Islet precursor cell (in vitro differentiated cells): ENCODE measurements at places on chromosomes 7 and 10.

- DNase-seq = no peak
Observed at GRCh38 chr7:82164813-82165212, 278.8 kb downstream of the CACNA2D1 start.

GRCh38 chr10:11993834-11994468, 48.7 kb downstream of the UPF2 start:
- no peak for DNase-seq

DNA sequence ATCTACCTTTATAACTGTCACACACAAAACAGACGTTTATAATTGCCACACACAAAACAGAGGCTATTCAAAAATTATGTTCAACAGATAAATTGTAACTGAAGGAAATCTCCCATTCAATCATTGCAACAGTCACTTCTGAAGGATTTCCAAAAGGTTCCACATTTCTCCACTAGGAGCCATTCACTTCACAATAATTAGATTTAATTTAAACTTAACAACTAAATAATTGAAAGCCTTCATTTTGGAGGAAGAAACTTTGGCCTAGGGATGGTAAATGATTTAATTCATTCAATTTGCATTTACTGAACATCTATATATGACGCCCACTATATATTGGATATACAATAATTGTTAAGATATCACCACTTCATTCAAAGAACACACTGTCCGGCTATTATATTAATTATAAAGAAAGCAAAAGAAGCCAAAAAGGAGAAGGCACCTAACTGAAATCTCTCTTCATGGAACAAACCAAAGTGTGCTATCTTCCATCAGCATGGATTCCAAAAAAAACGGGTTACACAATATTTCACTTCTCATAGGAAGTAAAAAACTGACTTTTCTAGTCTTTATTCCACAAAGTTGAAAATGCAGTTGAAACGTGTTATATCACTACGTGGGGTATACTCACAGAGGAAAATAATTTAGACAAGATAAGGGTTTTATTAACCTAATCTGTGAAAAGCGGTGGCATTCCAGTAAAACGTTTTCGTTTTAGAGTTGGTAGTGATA, 1.7 kb downstream of the ATAD1 start:
- DNase-seq = no peak

DNA sequence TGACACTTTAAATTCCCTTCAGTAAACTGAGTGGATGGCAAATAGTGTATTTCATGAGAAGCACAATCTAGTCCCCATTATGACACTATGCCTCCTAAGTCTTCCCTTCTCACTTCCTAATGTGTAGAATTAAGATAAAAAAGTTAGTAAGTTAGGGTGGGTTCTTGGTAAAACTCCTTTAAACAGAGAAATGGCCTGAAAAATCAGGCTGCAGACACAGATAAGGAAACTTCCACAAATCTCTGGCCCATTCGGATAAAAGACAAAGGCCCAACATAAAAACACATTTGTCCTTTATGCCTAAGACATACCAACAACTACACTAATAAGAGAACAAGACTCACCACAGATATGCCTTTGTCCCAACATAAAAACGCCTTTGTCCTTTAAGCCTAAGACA, 21.5 kb downstream of the AKR1C8 start:
- DNase-seq = no peak

- no peak for DNase-seq
Observed at GRCh38 chr10:99770408-99771045, 11.9 kb upstream of the ABCC2 start.

- DNase-seq = peak; percentile 51
Observed at GRCh38 chr10:104339469-104340110, 1.3 kb upstream of the ITPRIP start.

- peak; percentile 73 for DNase-seq
Observed at GRCh38 chr10:98331885-98332284, 63.9 kb upstream of the LOXL4 start.

GRCh38 chr7:80312139-80312661, 177.6 kb downstream of the GNAI1 start:
- DNase-seq = no peak

- no peak for DNase-seq
Observed at GRCh38 chr10:71059054-71059818, 153.1 kb upstream of the UNC5B start.

DNA sequence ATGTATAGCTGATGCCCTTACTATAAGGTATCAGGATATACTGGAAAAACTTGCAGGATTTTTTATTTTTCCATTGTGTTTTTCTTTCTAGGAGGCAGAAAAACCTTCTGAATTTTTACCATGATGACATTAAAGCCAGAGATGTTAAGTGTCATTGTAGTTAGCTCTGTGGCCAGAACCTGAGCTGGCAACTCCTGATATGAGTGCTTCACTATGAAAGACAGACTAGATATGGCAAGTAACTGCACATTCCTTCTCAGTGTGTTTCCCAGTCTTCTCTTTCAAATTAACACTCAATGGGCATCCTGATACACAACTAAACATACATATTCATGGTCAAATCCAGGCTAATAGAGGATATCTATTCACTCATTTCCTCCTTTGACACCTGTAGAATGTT, 166.2 kb downstream of the CTTNBP2 start:
- no peak for DNase-seq

DNA sequence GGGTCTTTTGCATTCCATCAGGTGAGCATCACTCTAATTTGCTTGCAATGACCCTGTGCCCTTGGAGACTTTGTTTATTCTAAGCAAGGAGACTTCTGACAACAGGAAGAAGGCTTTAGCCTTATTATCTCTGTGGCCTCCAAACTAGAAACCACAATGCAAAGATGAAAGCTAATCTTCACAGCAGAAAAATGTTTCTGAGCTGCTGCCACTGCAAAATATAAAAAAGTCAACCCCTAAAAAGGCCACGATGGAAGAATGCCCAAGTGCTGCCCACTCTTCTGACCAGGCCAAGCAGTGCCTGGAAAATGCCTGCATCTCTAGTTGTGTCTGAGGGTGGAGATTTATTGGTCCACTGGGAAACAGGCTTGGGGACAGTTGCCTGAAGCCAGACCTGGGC, 299.9 kb downstream of the C7orf25 start:
- no peak for DNase-seq

- no peak for DNase-seq
Observed at GRCh38 chr7:105261689-105262088, 127.0 kb downstream of the SRPK2 start.
